ENCODE measurements at places on chromosomes 6 and 20.

DNA sequence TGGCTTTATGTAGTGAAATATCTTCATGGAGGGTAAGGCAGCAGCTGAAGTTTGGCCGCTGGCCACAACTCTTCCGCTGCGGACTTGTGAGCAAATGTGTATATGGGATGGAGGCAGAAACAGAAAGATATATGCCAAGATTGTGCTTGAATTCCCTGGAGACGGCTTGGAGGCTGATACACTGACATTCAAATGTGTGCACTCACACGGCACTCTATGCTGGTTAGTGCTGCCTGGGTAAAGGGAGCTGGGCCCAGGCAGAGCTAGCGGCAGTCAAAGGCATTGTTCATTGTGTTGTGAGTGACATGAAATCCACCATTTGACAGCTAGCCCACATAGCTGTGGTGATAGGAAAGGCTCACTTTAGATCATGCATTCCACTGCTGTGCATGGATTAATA, 202.7 kb downstream of the CLIC5 start:
- no peak for DNase-seq

- no peak for DNase-seq
These were observed 55.5 kb upstream of the TRERF1 start for GRCh38 chr6:42507195-42507594.

GRCh38 chr6:137536104-137536773, 42.0 kb upstream of the OLIG3 start:
- DNase-seq = no peak

- no peak for DNase-seq
These were observed 481.3 kb upstream of the SULF2 start for GRCh38 chr20:48266571-48266970.

DNA sequence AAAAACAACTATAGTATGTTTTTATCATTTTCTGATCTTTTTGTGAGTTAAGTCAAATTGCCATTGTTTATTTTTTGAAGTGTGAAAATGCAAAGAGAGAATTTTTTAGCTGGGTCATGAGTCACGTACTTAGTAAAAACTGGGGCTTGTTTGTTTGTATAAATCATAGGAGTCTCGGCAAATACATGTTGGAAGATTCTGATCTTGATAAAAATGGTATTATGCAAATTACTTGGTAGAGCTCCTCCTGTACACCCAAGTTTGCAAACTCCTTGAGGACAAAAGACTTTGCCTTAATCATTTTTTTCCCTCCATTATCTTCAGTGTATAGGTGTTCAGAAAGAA, 25.8 kb downstream of the TBPL1 start:
- no peak for DNase-seq

DNA sequence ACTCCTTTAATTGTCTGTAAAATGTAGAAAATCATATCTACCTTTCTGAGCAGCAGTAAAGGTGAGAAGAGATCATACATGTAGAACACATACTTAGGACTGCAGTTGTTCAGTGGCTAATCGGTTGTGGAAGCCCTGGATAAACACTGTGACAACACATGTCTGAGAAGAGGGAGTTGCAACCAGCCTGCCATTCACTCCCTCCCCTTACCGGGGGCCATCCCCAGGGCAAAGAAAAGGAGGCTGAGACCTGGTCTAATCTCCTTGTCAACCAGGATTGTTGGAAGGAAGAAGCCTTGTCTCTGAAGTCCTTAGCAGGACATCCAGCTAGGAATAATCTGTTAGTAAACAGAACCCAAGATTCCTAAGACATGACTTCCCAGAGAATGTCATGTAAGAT, 462.5 kb upstream of the AGPAT4 start:
- DNase-seq = no peak

GRCh38 chr20:31485450-31486339, 10.6 kb downstream of the REM1 start:
- no peak for DNase-seq

- DNase-seq = no peak
These were observed 9.3 kb downstream of the DDR1 start for GRCh38 chr6:30893666-30894065.

DNA sequence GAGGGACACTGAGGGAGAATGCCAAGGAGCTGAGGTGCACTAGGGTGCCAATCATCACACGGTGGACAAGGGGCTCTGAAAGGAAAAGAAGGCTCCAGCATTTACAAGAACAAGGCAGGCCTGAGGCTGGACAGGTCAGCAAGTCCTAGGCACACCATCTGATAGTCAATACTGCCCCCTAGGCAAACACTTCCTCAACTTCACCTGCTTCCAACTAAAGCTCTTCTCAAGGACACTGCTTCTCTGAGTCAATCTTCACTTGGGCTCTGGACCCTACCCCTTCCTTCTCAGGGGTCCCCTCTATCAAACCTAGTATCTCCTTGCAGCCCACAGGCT, 37.7 kb upstream of the SLC4A11 start:
- no peak for DNase-seq

DNA sequence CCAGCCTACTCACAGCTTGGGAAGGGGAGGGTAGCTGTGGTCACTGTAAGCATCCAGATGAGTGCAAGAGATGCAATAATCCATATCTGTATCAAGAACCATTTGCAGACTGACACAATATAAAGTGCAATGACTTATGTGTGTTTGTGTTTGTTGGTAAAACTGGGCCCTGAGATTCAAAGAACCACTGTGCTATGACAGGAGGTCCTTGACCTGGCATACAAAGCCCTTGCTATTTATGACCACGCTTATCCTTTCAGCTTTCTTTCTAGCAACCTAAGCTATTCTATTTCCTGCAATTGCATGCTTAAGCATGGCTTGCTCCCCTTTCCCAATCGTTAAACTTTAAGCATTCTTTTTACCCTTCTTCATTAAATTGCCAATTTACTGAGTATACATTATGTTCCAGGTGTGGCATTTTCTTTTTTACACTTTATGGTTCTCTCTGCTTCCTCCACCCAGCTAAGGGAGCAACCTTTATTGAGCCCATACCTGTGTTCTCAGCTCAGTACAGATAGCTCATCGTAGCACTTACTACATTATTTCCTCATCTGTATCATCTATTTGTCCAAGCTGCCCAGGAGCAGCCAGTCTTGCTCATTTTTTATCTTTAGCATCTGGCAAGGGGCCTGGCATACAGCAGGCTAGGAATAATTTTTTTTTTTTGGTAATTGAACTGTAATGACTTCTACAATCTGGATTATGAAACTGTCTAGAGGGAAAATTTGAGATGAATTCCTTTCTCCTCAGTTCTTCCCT, 3.5 kb downstream of the MCUR1 start:
- DNase-seq = no peak

DNA sequence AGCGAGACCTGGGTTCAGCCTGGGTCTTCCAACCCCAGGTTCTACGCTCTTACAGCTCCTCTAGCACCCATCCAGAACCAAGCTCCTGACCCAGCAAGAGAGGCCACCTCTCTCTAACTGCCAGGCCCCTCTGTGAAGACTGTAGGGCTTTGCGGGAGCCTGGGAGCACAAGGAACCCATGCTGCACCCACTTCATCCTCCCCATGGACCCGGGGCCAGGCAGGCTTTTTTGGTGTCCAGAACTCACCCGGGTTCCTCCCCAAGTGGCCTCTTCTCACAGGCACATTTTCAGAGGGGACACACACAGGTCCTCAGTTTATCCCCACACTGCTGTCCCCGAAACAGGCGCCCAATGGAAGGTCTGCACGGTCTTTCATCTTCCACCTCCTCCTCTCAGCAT, 145.9 kb downstream of the SYNDIG1 start:
- no peak for DNase-seq
